ENCODE measurements at places on chromosomes 1 and 21.

DNA sequence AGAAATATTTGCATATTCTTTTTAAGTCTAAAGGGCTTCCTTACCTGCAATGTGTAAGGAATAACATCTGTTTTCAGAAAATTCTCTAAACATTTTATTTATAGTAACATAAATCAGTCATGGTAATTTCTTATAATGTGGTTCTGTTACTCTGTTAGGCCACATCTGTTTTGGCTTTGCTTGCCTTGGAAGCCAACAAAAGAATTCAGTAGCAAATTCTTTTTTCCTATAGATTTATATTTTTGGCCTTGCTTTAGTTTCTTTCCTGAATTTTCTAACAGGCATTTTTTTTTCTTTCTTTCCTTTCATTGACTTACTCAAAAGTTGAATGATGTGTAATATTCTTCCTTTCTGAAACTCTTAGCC, 72.2 kb downstream of the OSBPL9 start:
- no peak for DNase-seq

DNA sequence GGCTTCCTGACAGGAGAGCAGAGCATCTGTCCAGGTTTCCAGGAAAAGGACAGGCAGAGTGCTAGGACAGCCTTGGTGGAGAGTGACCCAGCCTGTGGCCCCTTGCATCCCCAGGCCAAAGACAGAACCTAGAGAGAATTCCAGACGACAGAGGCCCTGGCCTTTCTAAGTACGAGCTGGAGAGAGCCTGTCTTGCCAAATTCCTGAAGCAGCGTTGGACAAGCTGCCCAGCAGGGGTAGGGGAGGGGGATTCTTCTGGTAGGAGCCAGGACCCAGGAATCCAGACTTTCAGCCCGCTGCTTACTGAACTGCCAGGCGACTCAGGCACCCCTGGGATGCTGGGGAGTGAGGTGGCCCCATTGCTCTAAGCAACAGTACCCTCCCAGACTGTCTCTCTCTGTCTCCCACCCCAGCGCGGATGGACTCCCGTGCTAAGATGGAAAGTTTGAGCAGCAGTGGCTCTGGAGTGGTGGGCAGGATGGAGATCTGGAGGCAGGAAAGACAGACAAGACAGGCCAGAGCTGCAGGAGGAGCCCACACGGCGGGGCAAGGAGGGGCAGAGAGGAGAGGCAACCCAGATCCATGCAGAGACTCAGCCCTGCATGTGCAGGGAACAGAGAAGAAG, 8.8 kb upstream of the PEAR1 start:
- no peak for DNase-seq

DNA sequence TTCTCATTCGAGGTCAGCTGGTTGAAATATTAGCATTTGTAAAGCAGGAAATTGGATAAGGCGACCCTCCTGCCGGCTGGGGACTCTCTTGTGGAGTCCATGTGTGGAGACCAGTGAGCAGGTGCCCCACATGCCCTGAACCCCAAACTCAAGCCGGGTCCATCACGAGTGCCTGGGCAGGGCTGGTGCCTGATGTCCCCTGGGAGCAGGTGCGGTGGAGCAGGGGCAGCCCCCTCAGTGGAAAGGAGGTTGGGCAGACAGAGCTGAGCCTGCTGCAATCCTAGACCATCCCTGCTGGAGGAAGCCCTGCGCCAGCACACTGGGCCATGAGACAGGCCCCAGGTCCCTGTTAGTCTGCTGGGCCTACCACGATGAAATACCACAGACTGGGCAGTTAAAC, 395.6 kb downstream of the NPHP4 start:
- DNase-seq: no peak

DNA sequence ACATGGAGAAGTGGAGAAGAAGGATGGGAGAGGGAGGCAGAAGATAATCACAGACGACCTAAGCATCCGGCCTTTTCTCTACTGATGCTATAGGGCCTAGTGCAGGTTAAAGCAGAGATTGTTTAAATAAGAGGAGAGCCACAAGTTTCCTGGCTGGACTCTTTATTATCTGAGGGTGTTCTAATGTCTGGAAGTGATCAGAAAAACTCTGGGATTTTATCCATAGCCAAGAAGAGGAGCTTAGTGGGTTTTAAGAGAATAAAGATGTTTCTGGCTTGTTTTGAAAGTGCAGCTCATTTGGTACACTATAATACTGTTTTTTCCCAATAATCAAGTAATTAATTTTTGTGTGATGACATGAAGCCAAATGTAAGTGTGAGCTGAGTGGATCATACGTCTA, 419.0 kb downstream of the PTBP2 start:
- no peak for DNase-seq

- DNase-seq: peak; percentile 64
Observed at GRCh38 chr1:164641353-164641730, 82.4 kb downstream of the PBX1 start.

- DNase-seq: no peak
Observed at GRCh38 chr1:20666146-20666545, 5.0 kb upstream of the DDOST start.

GRCh38 chr1:71157715-71158114, 76.9 kb upstream of the ZRANB2 start:
- DNase-seq: no peak

GRCh38 chr1:33903210-33903589, 39.3 kb downstream of the HMGB4 start:
- DNase-seq: peak; percentile 75

DNA sequence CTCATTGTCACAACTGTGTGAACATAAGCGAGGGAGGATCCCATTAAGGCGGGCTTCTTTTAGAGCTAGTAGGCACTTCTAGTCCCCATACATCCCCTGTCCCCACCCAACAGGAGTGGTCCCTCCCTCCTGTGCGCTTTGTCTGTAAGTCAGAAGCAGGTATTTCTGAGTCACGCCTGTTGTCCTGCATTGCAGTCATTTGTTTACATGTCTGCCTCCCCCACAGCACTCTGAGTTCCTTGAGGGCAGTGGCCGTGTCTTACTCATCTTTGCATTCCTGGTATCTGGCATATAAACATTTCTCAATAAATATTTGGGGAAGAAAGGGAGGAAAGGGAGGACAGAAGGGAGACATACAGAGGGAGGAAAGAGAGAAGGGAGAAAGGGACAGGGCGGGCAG, 40.3 kb downstream of the PLEKHA6 start:
- peak; percentile 98 for DNase-seq

DNA sequence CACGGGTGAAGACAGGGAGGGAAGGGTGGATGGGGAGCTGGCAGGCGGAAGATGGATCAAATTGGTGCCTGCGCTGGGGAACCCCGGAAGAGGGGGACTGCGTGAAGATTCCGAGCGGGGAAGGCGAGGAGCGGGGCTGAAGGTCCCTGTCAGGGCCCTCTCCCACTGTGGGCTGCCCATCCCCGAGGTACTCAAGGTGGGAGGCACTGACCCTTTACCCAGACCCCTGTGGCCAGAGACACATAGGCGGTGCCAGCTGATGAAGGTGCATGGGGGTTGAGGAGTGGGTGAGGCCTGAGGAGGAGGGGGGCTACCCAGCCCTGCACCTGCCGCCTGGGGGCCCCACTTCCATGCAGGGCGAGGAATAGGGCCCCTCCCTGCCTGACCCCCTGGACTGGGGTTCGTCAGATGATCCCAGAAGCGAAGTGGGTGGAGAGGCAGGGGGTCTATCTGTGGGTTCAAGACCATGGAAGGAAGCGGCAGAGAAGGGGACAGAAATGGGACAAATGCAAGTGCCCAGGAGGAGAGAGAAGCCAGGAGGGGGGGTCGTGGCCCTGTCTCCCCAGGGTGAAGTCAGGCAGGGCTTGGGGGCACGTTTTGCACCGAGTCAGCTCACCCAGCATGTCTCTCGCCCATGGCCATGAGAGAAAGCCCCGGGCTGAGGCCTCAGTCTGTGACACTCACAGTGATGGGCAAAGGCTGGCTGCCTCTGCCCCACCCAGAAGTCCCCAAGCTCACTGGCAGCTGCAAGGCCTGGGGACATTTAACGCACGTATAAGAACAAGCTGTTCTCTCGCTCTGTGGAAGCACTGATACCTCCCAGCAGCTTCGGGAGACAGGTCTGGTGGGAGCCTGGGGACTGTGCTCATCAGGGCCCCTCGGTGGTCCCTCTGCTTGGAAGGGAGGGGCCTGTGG, 7.0 kb upstream of the MMEL1 start:
- DNase-seq: no peak

DNA sequence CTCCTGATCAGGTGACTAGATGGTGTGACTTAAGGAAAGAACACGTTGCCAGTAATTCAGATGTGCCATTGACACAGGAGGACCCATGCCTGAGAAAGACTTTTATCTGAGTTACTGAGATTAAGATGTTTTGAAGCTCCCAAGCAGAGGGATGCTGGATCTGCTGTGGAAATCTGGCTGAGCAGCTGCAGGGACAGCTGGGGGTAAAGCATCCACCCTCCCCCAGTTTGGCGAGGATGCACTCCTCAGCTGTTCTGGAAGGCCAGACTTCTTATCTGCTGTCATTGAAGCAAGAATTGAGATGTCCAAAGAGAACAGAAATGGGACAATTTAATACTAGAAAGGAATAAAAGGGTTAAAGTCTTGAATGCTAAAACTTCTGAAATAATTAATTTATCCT, 25.7 kb downstream of the TTC3 start:
- DNase-seq: no peak

- DNase-seq: peak; percentile 46
Observed at GRCh38 chr1:13922466-13923110, 222.6 kb downstream of the PRDM2 start.

DNA sequence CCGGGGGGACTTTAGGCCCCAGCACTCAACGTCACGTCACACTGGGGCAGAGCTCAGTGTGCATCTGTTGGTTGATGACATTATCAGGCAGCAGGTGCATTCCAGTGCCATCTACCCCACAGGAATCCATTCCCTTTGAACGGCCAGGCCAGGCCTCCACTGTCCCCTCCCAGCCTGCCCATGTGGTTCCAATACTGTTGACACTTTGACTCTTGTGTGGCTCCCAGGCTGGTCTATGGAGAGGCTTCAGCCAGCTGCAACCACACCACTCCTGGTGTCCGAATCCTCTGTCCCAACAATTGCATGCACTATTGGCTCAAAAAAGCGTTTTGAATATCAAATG, 92.0 kb upstream of the SIM2 start:
- no peak for DNase-seq

- peak; percentile 48 for DNase-seq
Observed at GRCh38 chr21:32007456-32007855, 134.6 kb downstream of the HUNK start.

GRCh38 chr21:33327326-33327725, 2.6 kb downstream of the IFNAR1 start:
- no peak for DNase-seq

- DNase-seq: peak; percentile 13
Observed at GRCh38 chr1:168057921-168058320, 78.8 kb downstream of the GPR161 start.

- no peak for DNase-seq
Observed at GRCh38 chr1:56135864-56136147, 443.6 kb downstream of the PLPP3 start.

GRCh38 chr1:21724098-21724497, 54.9 kb upstream of the RAP1GAP start:
- no peak for DNase-seq

DNA sequence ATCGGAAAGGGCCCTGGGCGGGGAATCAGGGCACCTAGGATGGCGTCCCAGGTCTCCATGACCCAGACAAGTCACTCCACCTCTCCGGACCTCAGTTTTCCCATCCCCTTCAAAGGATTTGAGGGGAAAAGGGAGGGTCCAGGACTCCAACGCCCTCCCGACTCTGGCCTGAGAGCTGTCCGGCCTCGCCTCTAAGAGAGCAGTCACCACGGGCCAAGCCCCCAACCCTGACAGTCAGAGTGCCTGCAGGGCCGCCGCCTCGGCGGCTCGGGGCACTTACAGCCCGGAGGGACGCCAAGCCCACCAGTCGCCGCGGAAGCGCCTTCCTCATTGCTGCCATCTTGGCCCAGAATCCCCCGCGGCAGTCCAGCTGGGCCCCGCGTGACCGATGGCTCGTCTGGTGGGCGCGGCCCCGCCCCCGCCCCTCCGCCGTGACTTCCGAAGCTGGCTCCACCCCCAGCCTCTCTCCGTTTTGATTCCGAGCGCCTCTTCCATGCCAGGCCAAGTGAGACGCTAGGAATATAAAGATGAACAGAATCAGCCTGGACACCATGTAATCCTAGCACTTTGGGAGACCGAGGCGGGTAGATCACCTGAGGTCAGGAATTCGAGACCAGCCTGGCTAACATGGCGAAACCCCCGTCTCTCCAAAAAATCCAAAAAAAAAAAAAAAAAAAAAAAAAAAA, at the start of gene HMGCL:
Gene HMGCL, minus strand, starts transcription at position 354 of the 686 bp plus-strand sequence. Its CDS starts 14 bp downstream, at position 340.
- peak; percentile 88 for DNase-seq

DNA sequence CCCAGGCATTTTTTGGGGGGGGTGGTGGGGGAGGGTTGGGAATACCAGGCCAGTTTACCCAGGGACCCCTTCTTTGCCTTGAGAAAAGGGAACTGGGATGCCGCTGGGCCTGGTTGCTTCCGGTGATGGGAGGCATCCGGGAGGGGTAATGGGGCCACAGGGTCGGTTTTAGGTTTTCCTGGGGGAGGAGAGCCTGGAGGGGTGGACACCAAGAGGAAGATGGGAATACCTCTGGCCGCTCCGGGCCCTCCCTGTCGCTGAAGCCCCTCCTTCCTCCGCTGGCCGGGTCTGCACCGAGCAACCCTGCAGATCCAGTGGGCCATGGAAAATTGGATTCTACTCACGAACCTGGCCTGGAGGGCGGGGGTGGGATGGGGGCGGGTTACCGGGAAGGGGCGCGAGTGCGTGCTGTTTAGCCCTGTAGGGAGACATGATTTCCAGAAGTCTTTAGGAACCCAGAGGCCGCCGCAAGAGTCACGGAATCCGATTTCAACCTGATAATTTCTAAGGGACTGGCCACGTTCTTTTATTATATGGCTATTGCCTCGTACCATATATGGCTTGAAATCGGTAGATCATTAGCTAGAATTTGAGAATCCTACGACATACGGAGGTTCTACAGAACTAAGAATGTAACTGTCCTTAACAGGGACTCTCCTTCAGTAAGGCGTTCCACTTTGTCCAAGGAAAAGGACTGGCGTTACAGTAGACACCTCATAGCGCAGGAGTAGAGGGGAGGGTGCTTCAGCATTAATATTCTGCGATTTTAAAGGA, 749 bp downstream of the AKIRIN1 start:
- peak; percentile 46 for DNase-seq

DNA sequence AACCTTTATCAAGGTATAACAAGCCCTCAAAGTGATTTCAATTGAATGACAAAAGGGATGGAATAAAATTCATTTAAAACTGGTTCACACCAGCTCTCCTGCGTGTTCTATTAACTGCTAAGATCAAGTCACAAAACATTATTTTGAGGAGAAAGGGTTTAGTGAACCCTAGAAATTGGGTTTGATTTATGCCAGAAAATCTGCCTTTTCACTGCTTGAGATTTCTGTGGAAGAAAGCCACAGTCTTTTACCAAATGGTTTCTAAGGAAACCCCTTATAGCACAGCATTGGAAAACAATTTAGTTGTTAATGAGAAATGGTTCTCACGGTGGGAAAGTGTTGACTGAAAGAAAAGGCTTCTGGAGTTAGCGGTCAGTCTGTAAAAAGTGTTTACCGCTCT, 43.6 kb upstream of the DPH5 start:
- no peak for DNase-seq

DNA sequence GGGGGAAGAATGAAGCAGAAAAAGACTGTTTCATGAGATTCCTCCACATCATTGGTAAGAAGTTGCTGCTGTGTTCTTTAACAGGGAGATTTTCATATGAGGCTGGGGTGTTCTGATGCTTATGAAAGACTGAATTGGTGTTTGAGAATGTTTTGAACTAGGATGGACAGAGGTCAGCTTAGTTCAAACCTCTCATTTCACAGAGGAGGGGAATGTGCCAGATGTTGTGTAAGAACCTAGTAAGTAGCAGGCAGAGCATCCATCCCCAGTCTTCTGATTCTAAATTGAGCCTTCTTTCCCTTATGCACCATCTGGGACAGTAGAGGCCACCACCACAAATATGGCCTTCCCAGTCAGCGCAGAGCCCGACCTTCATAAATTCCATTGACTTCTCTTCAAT, 43.7 kb downstream of the SAMD13 start:
- DNase-seq: no peak
